ENCODE measurements at places on chromosomes 1 and 21. TPM values are rescaled to one million over a fixed set of nuclear protein-coding genes. Genes with fewer than 3 reads are reported as not detected.

- DNase-seq = no peak
These were observed 17.5 kb downstream of the ITGB2 start for GRCh38 chr21:44903050-44903685.

The CDC20 gene
- 33.2 TPM for polyA plus RNA-seq

- no peak for DNase-seq
These were observed 4.0 kb upstream of the ST6GALNAC3 start for GRCh38 chr1:76070538-76070937.

- DNase-seq = no peak
These were observed 34.5 kb upstream of the SYNC start for GRCh38 chr1:32736812-32737791.

GRCh38 chr1:233015965-233016364 lies 65.6 kb downstream of the NTPCR start:
- DNase-seq = no peak
